ENCODE measurements at places on chromosomes 13 and 19. TPM values are rescaled to one million over a fixed set of nuclear protein-coding genes. Genes with fewer than 3 reads are reported as not detected.

The WDR87 gene
- total RNA-seq = not detected

The LATS2 gene
- 2.4 TPM for total RNA-seq

DNA sequence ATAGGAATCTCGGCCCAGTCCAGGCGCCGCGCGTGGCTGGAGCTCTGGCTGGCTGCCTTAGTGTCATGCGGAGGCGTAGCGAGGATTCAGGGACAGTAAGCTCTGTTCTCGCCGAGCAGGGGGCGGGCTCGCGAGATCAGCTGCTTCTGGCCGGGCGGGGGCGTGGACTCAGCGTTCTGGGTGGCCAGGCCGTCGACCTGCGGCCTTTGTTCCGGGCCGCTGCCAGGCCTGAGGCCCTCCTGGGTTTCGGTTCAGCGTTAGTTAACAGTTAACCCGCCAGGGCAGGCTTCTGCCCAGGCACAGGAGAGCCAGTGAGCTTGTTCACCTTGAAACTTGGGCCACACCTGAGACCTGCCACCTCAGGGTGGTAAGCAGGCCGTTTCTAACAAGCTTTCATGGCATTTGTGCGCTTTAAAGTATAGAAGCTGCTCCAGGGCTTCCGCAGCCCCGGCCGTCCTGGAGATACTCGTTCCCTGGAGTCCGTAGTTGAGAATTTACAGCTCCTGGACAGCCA lies 332.2 kb upstream of the SGCG start:
- no peak for DNase-seq

The RNF225 gene
- total RNA-seq = 0.94 TPM

- no peak for DNase-seq
Observed at GRCh38 chr13:42215578-42216421, 56.2 kb upstream of the AKAP11 start.

GRCh38 chr19:52990759-52991418 lies 22.8 kb upstream of the ERVV-1 start:
- DNase-seq = no peak

- DNase-seq = no peak
Observed at GRCh38 chr19:29320618-29321017, 107.7 kb upstream of the UQCRFS1 start.

DNA sequence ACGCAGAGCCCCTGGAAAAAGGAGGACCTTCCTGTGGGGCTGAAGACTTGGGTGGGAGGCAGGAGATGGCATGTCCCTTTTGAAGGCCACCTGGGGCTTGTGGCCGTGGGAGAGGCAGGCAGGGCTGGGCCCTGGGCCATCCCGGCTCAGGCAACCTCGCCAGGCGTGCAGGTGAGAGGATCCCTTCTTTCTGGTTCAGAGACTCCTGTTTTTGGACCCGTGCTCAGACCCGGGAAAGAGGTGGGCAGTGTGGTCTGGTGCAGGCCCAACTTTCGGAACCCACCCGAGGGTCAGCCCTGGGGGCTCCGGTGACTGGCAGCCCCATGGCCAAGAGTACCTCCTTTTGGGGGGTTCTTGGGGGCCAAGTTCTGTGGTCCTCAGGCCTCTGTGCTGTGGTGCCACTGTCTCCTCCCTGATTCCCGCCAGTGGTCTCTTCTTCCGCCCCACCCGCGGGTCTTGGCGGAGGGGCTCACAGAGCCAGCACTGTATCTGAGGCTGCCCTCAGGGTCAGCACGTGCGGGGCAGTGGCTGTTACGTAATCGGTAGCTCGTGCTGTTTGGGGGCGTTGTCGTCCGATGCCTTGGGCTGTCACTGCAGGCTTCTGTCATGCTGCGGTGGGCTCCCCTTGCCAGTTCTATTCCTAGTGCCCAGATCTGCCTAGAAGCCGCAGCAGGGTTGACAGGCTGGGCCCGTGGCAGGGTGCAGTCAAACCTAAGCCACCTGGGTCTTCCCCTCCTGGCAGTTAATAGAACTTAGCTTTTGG lies 42.7 kb downstream of the KDM4B start:
- DNase-seq = no peak

DNA sequence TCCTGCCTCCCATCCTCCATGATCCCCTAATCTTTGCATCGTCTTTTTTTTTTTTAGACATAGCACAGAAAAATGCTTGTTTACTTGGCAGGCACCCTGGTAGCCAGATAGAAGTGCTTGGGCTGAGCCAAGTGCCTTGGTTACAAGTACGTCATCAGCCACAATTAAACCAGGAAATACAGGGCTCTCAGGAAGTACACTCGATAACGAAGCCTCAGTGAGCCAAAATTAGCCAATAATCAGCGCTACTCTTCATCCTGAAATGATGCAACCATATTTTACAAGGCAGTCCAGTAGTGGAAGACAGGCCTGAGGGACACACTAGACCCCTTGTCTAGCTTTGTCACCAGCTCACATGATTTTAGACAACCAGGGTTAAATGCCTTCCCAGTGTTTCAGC lies 194.0 kb upstream of the NBEA start:
- DNase-seq = no peak

GRCh38 chr13:98206946-98207345 lies 29.9 kb upstream of the RNF113B start:
- no peak for DNase-seq

The EPSTI1 gene
- total RNA-seq = 95.5 TPM

- no peak for DNase-seq
Observed at GRCh38 chr19:48111280-48111679, 663 bp upstream of the PLA2G4C start.

The GFY gene
- not detected for total RNA-seq

The CAPN12 gene
- 26.4 TPM for total RNA-seq

DNA sequence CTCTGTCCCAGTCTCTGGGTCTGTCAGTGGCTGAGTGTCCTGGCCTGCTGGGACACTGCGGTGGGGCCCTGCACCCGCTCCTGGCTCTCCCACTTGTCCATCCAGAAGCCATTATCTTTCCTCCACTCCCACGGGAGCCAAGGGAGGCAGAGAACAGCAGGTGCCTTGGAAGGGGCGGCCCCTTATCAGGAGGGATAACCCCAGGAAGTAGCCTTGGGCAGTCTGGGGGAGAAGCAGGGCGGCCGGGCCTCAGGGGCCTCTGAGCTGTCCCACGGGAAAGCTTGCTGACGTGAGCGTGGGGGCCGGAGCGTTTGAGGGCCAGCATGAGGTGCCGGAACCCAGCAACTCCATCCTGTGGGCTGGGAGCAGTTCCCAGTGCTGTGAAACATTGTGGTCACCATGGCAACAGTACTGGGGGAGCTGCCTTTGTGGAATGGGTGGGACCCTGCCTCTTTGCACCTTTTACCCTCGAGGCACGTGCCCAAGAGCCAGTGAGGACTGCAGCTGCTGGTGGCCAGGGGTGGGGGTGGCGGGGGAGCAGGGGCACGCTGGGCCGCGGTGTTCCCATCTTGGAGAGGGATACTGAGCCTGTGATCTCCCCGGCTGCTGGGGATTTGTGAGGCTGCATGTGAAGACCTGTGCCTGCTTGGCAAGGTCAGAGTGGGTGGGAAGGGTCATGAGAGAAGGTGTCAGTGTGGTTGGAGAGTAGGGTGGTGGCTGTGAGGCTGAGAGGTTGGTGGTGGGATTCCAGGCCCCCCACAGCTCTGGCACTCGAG lies 20.9 kb downstream of the KLHL26 start:
- no peak for DNase-seq

DNA sequence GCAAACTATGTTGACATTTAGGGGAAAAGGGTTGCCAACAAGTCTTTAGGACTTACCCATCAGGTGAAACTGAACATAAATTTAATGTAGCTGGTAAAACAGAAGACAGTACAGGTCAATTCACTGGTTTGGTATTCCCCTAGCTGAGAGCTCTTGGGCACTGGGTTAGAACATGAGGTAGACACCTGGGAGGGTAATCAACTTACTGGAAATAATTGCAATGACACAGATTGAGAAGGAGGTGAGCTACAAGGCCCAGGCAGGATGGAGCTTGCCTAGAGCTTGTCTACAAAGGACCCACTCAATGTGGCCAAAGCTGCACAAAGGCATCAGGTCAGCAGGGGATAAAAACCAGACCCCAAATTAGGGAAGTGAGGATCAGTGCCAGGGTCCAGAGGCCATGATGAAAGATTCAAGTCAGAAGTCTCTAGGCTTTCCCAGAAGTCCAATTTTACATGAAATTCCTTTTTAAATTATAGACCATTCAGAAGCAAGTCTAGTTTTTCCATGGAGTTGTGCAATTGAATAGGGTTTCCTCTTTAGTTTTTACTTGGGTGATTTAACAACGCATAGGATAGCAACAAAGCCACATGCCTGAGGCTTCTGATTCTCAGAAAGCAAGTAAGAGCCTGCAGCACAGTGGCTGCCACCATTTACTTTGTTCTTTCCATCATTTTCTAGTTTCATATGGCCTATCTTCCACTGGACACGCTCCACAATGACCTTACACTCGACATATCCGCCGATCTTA lies 194.0 kb downstream of the NDFIP2 start:
- DNase-seq = no peak

- peak; percentile 84 for DNase-seq
Observed at GRCh38 chr19:3304871-3305423, 61.4 kb upstream of the NFIC start.

GRCh38 chr13:111893071-111893606 lies 173.8 kb upstream of the SOX1 start:
- no peak for DNase-seq

The TRIM28 gene
- 409 TPM for total RNA-seq

DNA sequence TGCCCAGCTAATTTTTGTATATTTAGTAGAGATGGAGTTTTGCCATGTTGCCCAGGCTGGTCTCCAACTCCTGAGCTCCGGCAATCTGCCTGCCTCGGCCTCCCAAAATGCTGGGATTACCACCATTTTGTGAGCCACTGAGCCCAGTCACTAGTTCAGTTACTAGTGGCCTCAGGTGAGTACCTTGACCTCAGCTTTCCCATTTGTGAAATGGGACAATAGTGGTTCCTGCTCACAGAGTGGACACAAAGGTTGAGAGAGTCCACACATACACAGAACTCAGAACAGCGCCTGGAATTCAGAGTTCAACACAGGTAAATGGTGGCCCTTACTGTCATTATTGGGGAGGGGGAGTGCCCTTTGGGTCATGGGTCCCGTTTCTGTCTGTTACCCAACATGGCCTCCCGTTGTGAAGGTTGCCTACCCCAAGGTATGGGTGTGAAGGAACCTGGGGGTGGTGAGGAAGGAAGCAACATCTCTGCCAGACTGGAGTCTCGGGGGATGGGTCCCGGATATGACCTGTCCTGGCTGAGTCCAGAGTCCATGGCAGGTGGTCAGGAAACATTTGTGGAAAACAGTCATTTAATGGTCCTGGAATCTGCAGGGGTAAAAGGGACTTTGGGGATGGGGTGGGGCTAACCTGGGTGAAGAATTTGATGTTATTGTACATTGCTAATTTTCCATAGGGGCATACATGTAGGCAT lies 11.7 kb upstream of the IRGC start:
- DNase-seq = no peak

- peak; percentile 80 for DNase-seq
Observed at GRCh38 chr19:56637976-56638555, 4.9 kb upstream of the SMIM17 start.

DNA sequence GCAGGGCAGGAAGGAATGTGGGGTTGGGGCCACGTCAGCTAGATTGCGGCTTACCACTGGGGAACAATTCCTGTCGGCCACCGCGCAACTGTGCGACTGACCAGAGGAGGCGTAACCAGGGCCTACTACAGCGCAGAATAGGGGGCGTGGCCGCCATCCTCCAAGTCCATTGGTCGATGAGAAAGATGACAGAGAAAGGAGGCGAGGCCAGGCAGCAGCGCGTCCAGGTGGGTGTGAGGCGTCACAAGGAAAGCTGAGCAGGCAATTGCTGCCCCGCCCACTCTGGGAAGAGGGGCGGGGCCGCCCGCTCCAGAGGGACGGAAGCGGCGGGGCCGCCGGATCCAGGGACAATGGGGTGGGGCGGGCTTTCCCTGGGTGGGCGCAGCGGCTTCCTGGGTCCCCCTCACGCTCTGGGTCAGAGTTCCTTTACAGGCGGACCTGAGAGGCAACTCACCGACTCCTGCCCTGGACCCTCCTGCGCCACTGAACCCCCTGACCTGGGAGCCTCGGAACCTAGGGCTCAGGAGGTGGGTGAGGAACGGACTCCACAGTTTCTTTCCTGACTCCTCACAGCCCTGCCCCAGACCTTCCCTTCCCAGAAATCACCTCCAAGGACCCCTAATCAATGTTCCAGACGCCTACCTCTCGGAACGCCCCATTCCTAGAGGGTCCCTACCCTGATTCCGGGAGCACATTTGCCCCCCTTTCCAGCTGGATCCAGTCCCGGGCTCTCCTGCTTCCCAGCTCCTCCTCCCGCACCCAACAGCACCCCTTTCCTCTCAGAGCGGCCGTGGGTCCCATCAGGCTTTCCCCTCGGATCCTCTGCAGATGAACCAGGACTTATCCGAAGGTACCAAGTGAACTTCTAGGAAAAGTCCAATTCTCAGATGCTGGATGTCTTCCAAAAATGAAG lies 101.5 kb upstream of the ZNF492 start:
- DNase-seq = no peak

GRCh38 chr13:46598140-46598819 lies 45.3 kb downstream of the LRCH1 start:
- no peak for DNase-seq

DNA sequence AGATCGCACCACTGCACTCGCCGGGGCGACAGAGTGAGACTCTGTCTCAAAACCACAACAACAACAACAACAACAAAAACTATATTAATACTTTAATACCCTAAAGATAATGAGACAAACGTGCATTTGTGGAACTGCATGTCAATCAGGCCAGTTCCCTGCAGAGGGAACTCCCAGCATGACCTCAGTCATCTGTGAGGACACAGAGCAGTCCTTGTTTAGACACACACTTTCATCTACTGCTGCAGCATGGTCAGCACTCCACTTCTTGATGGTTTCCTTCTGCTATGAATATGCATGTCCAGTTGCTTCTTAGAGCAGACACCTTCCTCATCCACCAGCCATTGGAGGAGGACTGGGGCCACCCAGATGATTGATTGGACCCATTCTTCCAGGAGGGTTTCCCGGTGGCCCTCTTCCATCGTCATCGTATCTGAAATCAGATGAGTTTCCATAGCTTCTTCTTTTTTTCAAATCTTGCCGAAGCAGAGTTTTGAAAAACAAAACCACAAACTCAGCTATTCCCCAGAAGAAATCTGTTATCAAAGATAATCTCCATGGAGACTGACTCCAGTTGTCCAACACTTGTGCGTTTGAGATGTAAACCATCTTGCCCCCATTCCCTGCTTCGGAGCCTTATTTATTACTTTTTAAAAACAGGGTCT lies 26.5 kb downstream of the ZNF607 start:
- DNase-seq = no peak

- no peak for DNase-seq
Observed at GRCh38 chr13:39567569-39567968, 35.4 kb downstream of the LHFPL6 start.
